NCI-H187 (cell line): ENCODE measurements at places on chromosomes 3 and 15.
A peak's percentile ranks its signal among the peaks of the same experiment; 100 is the strongest.

DNA sequence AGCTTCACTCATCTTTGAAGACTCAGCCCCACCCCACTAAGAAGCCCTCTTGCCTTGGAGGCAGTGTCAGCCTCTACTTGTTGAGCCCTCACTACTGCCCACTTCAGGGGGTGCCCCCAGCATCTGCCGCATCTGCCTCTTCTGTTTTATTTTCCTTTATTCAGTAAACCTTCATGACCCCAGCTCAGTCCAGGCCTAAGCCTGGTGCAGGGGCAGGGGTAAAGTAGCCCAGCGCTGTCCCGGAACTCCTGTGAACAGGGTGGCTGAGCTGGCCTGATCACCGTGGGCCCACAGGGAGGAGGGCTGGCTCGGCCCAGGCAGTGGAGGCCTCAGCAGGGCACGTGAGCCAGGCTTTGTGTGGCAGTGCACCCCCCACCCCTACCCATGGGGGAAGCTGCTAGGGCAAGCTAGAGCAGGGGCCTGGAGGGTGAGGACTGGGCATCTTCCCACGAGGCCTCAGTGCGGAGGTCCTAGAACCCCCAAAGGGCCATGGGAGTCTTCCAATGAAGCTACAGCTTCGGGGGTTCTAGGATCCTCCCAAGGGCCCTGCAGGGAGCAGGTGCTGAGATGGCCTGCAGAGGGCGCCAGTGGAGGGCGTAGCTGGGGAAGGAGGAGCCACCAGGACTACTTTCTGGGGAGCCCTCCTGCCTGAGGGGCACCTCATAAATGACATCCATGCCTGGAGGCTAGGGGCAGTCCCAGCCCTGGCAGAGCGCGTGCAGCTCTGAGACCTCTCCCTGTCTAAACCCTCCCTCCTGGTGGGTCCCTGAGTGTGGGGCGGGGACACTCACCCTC lies 36.0 kb downstream of the TSPAN3 start:
- no peak for DNase-seq

DNA sequence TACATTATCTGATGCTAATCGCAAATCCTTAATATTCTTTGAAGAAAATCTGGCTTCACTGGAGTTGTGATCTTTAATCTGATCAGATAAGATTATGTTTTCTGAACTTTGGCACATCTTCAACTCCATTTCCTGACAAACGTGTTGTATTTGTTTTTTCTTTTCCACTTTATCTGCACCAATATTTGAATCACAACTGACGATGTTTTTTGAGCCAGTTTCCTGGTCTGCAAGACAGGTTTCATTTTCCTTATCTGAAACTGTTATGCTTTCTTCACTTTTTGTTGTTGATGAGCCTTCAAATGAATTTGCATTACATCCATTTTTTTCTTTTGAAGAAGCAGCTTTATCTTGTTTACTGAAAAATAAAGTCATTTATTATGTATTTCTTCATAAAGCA lies 101.5 kb downstream of the ZNF280D start:
- no peak for DNase-seq

GRCh38 chr15:100942656-100943425 lies 23.7 kb downstream of the LRRK1 start:
- no peak for DNase-seq

- no peak for DNase-seq
Observed at GRCh38 chr3:93969443-93969842, 4.3 kb downstream of the PROS1 start.

- DNase-seq, result no peak
Observed at GRCh38 chr15:29917600-29918597, 95.6 kb upstream of the TJP1 start.

- DNase-seq, result no peak
Observed at GRCh38 chr15:39669661-39670060, 88.8 kb downstream of the THBS1 start.

GRCh38 chr3:38853011-38853410 lies 37.0 kb upstream of the SCN10A start:
- no peak for DNase-seq

DNA sequence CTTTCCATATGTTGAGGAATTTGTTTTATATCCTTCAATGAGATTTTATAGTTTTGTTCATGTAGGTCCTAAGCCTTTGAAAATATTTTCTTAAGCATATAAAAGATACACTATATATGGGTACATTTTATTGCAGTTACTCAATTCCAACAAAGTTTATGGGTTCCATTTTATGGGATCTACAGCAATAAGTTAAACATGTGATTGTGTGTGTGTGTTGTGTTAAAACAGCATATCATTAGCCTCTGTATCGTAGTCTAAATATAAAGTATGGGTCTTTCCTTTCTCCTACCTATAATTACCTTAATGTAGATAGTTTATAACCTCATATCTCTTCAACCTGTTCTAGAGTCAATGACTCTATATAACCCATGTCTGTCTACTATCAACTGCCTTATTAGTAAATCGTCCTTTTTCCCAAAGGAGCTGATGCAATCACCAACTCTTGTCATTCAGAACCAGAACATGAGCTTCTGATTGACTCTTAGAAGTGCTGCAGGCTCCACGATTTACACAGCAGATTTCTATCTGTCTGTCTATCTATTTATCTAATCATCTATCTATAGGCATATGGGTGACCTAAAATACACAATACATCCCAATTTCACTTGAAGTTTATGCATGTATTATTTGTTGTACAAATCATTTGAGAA lies 512.6 kb upstream of the CBLB start:
- no peak for DNase-seq

DNA sequence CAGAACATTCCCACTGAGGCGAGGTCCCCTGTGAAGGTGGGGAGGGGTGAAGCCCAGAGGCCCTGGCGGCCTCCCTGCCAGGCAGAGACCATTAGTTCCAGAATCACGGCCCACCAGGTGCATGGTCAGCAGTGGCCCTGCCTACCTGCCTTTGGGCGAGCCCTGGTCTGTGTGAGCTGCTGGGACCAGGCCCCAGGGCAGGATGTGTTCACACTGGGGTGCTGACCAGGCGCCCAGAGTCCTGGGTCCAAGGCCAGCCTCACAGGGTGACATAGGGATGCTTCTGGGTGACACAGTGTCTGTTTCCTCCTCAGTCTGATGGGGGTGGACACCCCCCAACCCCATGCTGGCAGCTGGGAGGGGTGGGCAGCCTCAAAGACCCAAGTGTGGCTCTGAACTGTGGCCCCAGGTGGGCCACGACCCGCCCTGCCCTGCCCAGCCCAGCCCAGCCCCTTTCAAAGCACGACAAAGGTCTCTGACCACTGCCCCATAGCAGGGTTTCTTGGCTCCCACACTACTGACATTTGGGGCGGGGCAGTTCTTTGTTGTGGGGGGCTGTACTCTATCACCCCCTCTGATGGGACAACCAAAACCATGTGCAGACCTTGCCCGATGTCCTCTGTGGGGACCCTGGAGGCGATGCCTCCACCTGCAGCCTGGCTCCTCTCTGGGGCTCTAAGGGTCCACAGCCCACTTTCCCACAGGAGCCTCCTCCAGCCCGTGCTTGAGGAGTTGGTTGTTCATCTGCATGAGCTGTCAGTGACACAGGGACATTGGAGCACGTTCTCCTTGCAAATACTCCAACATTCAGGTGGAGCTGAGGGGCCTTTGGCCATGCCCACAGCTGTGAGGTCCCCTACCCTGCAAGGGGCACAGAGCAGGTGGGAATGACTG lies 44.8 kb upstream of the SLC41A3 start:
- no peak for DNase-seq

GRCh38 chr15:60660290-60661051 lies 181.5 kb upstream of the ICE2 start:
- no peak for DNase-seq

DNA sequence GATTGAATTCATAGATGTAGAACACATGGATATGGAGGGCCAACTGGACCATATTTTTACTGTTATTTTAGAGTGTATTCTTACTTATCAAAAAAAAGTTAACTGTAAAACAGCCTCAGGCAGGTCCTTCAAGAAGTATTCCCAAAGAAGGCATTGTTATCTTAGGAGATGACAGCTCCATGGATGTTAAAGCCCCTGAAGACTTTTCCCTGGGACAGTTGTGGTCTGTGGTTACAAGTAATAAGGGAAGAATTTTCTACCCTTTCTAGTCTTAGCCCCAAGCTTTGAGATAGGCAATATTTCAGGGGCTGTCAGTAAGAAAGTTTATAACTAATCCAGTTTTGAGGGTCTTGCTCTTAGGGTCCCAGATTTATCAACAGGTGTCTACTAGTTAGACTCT lies 62.5 kb downstream of the LRRC49 start:
- DNase-seq, result no peak

GRCh38 chr15:39638041-39638440 lies 57.2 kb downstream of the THBS1 start:
- DNase-seq, result no peak

- peak; percentile 66 for DNase-seq
Observed at GRCh38 chr15:74291101-74292071, 55.3 kb downstream of the CCDC33 start.

GRCh38 chr3:118245312-118245711 lies 789.3 kb downstream of the IGSF11 start:
- no peak for DNase-seq
